Activated CD8-positive, alpha-beta memory T cell treated with anti-CD3 and anti-CD28 coated beads, Interleukin-2, amount 10 ng/mL, durations not matched to agents 7 days and 5 days (primary cell): ENCODE measurements at places on chromosomes 16 and 17. TPM values are rescaled to one million over a fixed set of nuclear protein-coding genes. Genes with fewer than 3 reads are reported as not detected.

GRCh38 chr17:50564916-50565315 is 4.4 kb downstream of the CACNA1G start:
- no peak for DNase-seq

Gene CEMP1
- not detected for total RNA-seq

GRCh38 chr16:81204798-81205680 is 33.5 kb upstream of the BCO1 start:
- DNase-seq, result no peak

GRCh38 chr16:55993088-55993487 is 117.9 kb upstream of the CES5A start:
- DNase-seq, result no peak

GRCh38 chr16:58286769-58287433 is 7.9 kb downstream of the PRSS54 start:
- DNase-seq, result no peak

- DNase-seq, result no peak
These were observed 576.0 kb downstream of the KCNJ18 start for GRCh38 chr17:22268214-22268911.

DNA sequence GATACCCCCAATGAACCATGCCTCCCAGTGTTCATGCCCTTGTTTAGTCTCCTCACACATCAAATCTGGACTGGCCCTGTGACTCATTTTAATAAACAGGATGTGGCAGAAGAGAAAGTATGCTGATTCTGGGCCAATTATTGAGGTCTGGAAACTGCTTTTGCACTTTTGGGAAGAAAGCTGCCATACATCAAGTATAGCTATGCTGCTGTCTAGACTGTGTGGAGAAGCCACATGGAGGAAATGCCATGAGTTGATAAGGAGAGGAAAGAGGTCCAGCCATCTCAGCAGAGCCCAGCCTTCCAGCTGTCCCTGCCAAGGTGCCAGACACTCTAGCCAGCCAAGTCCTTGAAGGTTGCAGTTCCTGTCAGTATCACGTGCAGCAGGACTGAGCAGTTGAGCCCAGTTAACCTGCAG is 16.7 kb downstream of the RPRML start:
- DNase-seq, result no peak

- no peak for DNase-seq
These were observed 1.2 kb upstream of the ZFPM1 start for GRCh38 chr16:88451586-88452481.

DNA sequence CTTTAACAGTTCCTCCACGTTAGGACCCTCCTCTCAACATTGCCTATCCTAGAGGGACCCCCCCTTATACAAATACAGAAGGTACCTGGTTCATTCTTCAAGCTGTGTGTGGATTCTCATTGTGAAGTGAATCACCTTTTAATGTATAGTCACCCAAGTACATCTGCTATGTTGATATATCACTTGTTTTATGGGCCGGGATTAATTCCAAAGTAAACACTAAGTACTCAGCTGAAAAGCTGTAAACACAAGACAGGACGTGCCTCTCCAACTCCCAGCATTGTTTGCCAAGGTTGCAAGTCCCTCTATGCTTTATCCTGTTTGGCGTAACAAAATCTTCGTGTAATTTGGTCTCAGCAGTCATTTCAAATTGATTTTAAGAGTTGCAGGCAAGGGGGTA is 123.6 kb downstream of the RBFOX1 start:
- no peak for DNase-seq

Gene PLA2G10
- not detected for total RNA-seq
